CD4-positive, alpha-beta T cell treated with Interleukin-6 for 4 hours (primary cell): ENCODE measurements at places on chromosomes 7 and 10.

- no peak for DNase-seq
Measured at GRCh38 chr10:119377451-119377957, 165.0 kb downstream of the RGS10 start.

GRCh38 chr7:95545007-95545615 lies 51.2 kb downstream of the PDK4 start:
- DNase-seq = no peak

GRCh38 chr10:114259824-114260223 lies 20.8 kb downstream of the VWA2 start:
- no peak for DNase-seq

GRCh38 chr7:14195079-14195478 lies 205.6 kb upstream of the ETV1 start:
- DNase-seq = no peak

DNA sequence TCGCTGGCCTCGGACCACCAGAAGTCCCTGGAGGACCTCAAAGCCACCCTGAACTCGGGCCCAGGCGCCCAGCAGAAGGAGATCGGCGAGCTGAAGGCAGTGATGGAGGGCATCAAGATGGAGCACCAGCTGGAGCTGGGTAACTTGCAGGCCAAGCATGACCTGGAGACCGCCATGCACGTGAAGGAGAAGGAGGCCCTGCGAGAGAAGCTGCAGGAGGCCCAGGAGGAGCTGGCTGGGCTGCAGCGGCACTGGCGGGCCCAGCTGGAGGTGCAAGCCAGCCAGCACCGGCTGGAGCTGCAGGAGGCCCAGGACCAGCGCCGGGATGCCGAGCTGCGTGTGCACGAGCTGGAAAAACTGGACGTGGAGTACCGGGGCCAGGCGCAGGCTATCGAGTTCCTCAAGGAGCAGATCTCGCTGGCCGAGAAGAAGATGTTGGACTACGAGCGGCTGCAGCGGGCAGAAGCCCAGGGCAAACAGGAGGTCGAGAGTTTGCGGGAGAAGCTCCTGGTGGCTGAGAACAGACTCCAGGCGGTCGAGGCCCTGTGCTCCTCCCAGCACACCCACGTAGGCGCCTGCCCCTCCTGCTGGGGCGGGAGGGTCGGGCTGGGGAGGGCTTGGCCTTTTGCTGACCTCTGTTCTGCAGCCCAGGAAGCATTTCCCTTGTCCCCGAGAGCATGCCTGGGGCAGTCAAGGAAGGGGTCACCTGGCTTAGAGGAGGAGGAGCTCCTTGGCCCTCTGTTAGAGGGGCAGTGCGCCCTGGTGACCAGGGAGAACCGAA lies 77.3 kb upstream of the GTF2IRD1 start:
- no peak for DNase-seq

GRCh38 chr7:29372351-29373090 lies 177.9 kb downstream of the CHN2 start:
- DNase-seq = no peak

DNA sequence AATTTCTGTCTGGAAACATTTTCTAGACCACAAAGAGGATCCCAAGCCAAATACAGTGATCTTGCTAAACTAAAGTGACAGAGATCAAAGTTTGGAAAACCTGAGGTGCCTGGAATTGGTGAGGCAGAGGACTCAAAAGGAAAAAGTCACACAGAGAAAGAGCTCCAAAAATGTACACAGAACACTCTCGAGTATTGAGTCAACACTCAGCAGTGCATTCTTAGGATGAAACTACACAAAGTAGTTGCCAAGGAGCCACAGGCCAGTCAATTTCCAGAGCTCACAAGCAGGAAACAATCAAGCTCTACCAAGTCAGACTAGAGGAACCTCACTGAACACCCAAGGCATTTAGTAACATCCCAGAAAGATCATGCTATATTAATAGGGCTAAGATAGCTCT lies 61.3 kb downstream of the MICU1 start:
- DNase-seq = no peak

- no peak for DNase-seq
Measured at GRCh38 chr10:79079054-79079397, 10.3 kb downstream of the ZMIZ1 start.

- DNase-seq = no peak
Measured at GRCh38 chr10:78524342-78524741, 490.7 kb downstream of the RPS24 start.

GRCh38 chr7:77528368-77528767 lies 8.7 kb upstream of the PTPN12 start:
- no peak for DNase-seq
